ENCODE measurements at places on chromosomes 16 and 17.

DNA sequence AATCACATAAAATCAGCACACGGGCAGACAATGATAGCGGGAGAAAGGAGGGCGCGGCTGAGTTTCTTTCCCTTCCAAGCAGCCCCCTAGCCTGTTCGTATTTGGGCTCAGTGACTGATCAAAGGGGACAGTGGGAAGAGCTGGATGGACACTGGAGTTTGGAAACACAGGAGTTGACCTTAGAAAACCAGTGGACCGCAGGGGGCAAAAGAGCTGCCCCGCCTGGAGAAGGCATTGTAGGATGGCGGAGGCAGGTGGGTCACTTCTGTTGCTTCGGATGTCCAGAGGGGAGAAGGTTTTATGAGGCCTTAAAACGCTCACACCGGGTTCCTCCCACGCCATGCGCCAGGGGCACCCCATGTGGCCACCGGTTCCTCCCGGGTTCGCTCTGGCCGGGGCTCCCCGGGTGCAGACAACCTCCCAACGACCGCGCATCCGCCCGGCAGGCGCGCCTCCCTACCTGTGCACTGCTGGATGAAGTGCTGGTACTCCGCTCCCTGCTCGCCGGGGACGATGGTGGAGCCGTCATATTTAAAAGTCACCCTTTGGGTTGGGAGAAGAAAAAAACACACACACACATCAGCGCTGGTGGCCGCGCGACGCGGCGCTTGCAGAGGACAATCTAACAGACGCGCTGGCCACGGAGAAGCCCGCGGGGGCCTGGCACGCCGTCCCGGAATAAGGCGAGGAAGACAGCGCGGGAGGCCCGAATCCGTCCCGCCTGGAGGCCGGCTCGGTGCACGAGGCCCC, 662 bp downstream of the COTL1 start:
- DNase-seq: no peak

DNA sequence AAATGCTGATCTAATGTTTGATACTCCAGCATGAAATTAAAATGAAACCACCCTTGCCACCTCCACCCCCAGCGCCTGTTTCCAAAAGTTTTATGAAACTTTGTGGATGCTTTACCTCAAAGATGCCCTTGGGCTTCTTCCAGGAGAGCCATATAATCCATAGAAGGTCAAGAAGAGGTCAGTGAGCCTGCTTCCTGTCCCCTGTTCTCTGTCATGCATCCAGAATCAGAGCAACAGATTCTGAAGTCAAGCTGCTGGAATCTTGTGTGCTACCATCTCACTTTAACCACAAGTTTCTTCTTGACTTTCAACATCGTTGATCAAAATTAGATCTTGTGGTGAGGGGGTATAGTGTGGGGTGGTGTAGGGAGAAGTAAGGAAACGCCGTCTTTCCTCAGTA, 8.6 kb downstream of the GOSR2 start:
- no peak for DNase-seq

DNA sequence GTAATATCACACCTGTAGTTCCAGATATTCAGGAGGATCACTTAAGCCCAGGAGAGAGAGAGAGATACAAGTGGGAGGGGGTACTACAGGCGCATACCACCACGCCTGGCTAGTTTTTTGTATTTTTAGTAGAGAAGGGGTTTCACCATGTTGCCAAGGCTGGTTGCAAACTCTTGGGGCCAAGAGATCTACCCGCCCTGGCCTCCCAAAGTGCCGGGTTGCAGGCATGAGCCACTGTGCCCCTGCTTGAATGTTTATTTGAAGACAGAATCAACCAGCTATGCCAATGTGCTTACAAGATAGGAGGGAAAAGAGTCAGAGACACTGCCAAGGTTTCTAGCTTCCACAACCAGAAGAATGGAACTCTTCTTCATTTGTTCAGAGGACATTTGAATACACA, 87.8 kb downstream of the STH start:
- no peak for DNase-seq

- DNase-seq: no peak
These were observed 7.2 kb downstream of the RAB11FIP4 start for GRCh38 chr17:31398381-31399311.

DNA sequence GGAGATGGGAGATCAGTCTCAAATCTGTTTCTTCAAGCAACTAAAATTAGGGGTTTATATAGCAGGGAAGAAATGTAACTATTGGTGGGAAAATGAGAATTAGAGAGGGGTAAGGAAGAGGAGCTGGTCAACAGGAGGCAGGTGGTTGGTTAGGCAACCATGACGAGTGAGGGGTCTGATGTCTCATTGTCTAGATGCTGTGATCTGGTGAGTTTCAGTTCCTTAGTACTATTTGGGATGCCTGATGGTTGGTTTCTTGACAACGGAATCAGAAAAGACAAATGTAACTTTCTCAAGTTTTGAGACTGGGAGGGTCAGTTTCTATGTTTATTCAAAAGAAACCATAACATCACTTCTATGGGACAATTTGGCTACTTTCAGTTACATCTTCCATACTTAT, 415.3 kb upstream of the C16orf82 start:
- no peak for DNase-seq
